ENCODE measurements at places on chromosomes 6 and 20.

GRCh38 chr6:55438203-55438602 is 110.9 kb downstream of the GFRAL start:
- DNase-seq = no peak

GRCh38 chr20:1130058-1130694 is 11.8 kb downstream of the PSMF1 start:
- DNase-seq = no peak

DNA sequence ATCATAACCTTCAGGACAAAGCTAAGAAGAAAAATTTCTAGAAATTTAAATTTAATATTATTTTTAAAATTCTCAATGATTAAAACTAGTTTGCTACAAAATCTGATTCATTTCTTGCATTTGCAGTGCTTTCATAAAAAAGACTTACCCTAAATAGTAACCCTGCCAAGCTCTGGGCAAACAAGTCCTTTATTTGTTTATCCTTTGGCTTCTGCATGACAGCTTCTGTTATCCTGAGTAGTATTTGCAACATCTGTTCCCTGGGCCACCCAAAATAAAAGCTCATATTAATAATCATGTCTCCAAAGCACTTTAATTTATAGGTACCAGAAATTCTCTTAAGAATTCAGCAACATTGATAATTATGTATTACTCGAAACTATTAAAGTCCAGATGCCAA is 101.3 kb downstream of the RALGAPA2 start:
- DNase-seq = no peak

GRCh38 chr6:49527320-49527719 is 23.1 kb upstream of the C6orf141 start:
- DNase-seq = no peak

DNA sequence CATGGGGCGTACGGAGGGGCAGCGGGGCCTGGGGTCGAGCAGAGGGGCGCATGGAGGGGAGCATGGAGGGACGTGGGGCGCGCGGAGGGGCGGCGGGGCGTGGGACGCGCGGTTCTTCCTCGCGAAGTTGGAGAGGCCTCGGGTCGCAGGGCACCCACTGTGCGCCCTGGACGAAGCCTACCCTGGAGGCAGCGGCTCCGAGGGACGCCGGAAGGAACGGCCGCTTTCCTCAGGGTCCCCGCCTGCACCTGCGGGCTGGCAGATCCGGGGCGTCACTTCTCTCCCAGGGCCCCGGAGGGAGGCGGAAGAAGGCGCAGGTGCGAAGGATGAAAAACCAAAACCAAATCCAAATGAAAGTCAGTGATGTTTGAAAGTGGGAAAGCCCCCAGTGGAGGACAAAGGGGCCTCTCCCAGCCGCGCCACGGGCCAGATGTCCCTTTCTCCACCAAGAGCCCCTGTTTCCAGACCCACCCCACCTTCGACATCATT is 142.1 kb upstream of the PDE10A start:
- no peak for DNase-seq

DNA sequence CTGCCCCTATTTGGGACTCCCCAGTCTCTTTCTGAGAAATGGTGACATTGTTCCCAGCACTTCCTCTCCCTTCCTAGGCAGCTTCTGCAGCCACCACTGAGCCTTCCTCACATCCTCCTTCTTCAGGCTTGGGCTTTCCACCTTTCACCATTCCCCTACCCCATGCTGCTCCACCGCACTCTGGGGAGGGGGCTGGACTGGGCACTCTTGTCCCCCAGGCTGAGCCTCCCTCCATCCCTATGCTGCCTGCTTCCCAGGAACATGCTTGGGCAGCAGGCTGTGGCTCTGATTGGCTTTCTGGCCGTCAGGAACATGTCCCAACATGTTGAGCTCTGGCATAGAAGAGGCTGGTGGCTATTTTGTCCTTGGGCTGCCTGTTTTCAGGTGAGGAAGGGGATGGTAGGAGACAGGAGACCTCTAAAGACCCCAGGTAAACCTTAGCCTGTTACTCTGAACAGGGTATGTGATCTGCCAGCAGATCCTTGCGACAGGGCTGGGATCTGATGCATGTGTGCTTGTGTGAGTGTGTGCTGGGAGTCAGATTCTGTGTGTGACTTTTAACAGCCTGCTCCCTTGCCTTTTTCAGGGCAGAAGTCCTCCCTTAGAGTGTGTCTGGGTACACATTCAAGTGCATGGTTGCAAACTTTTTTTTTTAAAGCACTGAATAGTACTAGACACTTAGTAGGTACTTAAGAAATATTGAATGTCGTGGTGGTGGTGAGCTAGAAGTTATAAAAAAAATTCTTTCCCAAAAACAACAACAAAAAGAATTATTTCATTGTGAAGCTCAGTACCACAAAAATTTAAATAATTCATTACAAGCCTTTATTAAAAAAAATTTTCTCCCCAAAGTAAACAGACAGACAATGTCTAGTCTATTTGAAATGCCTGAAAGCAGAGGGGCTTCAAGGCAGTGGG is 2.1 kb upstream of the CDKN1A start:
- DNase-seq = no peak

- no peak for DNase-seq
These were observed 4.9 kb upstream of the TOX2 start for GRCh38 chr20:43909720-43910119.

DNA sequence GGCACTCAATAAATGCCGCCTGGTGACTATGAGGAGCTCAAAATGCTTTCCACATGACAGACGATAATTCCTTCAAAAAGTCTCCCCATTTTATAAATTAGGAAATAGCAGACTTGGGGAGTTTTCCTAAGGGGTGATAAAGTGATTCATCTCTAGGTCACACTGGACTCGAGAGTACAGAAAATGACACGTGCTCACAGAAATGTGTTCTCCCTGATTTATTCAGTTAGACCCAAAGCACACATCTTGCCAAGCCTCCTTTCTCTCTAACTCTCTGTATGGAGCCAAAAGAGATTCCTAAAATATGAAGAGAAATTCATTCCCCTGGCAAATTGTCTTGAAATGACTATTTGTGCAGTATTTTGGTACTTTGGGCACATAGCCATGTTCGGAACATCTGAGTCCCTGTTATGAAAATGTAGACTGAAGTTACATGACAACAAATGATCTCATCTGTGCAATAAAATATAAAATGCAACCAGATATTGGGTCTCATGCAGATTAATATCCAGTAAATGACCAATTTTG is 381.1 kb downstream of the TFAP2B start:
- no peak for DNase-seq

DNA sequence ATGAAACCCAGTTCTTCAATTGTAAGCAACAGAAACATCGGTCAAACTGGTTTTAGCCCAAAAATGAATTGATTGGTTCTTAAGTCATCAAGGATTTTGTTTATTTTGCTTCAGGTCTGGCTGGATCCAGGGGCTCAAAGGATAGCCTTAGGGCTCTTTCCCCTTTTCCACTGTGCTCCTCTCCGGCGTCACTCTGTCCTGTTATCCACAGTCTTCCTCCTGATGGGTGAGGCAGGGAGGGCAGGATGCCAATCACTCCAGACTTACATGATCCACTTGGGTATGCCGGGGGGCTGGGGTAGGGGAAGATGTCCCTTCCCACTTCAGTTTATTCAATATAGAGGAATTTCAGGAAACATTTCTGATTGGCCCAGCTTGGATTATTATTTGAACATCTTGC is 40.0 kb downstream of the PLAGL2 start:
- no peak for DNase-seq

DNA sequence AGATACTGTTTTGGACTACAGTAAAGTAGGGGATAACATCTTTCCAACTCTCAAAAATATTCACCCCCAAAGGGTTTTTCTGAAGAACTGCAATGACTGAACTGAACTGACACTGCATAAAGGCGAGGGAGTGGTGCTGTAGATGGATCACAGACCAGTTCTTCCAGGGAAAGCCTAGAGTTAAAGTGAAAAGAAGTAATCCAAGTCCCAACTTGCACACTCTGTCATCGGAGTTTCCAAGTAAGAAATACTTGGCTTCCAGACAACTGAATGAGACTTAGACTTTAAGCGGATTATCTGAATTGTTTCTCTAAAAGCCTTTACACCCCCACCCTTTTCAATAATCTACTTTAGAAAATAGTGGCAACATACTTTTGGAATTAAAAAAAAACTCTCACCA is 134.1 kb upstream of the PREP start:
- DNase-seq = no peak

DNA sequence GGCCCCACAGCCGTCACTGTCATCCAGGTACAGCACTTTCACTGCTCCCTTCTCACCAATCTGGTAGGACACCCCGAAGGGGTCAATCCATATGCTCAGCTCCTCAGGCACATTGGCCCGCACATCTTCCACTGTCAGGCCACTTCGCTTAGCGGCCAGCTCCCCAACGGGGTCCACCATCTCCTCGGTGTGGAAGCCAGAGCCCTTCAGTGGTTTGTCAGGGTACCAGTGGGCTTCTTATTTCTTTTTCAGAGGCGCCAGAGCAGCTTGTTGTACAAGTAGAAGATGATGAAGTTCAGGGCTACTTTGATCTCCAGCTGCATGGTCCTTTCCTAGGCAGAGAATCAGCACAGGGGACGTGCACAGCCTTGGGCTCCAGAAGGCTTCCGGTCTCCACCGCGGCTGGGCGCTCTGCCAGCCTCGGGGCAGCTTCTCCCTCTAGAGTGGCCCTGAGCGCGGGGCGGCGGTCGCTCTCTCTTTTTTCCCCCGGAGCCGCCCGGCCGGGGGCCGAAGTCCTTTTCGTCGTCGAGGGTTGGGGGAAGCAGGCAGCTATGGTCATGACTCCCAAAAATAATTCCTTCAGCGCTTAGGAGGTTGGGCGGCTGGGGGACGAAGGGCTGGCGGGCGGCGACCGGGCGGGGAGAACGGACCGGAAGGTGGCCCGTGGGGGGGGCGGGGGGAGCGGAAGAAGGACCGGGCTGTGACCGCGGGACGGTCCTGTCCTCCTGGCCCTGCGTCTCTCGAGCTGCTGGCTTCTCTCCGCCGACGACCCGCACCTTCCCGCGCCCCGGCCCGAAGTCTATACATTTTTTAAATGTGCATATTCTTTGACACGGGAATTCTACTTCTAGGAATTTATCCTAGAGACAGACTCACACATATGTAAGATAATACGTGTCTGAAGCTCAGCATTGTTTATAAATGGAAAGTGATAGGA is 6.5 kb upstream of the ZSCAN9 start:
- DNase-seq = peak; percentile 86

- DNase-seq = peak; percentile 84
These were observed at the start of gene SIM1 for GRCh38 chr6:100464903-100465700. Gene SIM1, minus strand, starts transcription at chr6:100464921. Its CDS starts 1,453 bp downstream, at chr6:100463468.

DNA sequence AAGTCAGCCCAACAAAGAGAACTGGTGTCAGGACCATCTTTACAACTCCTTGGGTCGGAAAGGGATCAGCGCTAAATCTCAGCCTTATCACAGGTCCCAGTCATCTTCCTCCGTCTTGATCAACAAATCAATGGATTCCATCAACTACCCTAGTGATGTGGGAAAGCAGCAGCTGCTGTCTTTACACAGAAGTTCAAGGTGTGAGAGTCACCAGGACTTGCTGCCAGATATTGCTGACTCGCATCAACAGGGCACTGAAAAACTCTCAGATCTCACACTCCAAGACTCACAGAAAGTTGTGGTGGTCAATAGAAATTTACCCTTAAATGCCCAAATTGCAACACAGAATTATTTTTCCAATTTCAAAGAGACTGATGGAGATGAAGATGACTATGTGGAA is 25.3 kb upstream of the MTHFD1L start:
- no peak for DNase-seq

- no peak for DNase-seq
These were observed 27.8 kb upstream of the RNF144B start for GRCh38 chr6:18359237-18359885.

DNA sequence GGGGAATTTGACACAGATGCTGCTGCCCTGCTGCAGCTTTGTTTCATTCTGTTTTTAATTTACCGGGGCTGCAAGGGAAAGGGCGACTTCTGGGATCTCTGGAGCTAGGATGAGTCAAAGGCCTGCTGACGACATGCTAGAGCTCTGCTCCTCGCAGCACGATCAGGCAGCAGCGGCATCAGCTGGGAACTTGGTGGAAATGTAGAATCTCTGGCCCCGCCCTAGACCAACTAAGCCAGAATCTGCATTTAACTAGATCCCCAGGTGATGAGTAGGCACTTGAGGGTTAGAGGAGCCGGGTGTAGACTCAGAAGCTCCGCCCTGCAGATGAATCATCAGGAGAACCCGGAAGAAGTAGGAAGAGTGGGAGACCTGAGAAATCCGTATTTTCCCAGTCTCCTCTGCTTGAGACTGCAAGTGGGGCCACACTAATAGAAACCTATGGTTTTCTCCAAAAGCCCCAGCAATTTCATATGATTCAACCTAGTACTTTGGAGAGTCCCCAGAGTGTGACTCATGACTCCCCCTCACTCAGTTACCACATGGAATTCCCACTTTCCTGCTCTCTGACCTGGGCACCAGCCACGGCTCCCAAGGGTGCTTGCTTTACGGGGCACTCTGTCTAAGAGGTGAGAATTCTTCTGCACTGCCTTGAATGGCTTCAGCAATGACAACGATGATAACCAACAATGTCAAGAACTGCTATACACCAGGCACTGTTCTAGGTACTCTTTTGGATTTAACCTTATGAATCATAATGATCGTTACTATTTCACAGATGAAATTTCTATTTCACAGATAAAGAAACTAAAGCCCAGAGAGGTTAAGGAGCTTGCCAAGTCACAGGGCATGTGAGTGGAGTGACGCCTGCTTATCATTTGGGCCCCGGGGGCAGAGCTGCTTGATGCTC is 18.1 kb downstream of the TUBB2B start:
- DNase-seq = peak; percentile 84

DNA sequence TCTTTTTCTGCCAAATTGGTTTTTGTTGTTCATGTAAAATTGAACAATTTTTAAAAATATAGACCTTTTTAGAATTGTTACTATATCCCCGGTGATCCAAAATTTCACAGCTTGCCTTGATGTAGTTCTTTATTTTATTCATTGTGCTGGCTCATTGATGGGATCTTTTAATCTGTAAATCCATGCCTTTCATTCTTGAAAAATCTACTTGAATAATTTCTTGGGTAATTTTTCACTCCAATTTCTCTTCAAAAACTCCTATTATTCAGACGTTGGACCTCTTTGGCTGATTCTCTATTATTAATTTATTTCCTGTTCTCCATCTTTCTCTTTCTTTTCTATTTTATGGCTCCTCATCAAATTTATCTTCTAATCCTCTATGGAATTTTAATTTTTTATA is 476.1 kb upstream of the CITED2 start:
- no peak for DNase-seq

DNA sequence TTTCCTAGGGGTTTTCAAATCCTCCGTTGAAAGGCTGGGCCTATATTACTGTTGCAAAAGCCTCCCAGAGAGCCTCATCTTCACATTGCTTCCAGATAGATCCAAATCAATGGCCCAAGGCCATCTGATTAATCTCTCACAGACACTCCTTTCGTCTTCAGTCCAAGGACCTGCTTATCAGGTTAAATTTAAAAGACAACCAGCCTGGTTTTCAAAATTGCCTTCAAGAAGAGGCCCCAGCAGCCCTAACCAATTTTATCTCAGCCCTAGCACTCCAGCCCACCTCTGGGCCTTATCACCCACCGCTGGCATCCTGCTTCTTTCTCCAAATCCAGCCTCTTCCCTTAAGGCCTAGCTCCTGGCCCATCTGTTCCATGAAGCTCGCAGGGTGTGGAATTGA is 15.5 kb upstream of the CCND3 start:
- peak; percentile 95 for DNase-seq

GRCh38 chr6:154112181-154112809 is 73.3 kb downstream of the OPRM1 start:
- DNase-seq = no peak

- no peak for DNase-seq
These were observed 533.8 kb upstream of the ID4 start for GRCh38 chr6:19303383-19303782.
